ENCODE measurements at places on chromosomes 7 and 10.

- no peak for DNase-seq
These were observed 60.7 kb downstream of the CD36 start for GRCh38 chr7:80699045-80699638.

GRCh38 chr7:150397346-150398107, 18.4 kb downstream of the ZNF775 start:
- DNase-seq, result no peak

DNA sequence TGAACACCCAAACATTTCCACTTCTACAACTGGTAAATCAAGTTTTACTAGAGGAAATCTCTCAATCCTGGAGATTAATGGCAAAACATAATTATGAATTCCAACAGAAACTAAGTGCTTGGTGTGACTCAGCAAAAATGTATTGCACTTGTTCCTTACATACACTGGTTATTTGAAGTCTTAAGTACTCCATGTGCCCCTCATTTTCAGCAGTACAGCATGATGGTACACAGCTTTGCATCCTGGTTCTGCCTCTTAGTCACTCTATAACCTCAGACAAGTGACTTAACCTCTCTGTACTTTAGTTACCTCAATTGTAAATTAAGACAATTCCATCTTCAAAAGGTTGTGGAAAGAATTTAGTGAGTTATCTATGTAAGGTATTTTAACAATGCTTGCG, 12.9 kb downstream of the SLC16A12 start:
- DNase-seq, result no peak

- DNase-seq, result no peak
These were observed 36.8 kb downstream of the LAMB4 start for GRCh38 chr7:108093341-108093740.

DNA sequence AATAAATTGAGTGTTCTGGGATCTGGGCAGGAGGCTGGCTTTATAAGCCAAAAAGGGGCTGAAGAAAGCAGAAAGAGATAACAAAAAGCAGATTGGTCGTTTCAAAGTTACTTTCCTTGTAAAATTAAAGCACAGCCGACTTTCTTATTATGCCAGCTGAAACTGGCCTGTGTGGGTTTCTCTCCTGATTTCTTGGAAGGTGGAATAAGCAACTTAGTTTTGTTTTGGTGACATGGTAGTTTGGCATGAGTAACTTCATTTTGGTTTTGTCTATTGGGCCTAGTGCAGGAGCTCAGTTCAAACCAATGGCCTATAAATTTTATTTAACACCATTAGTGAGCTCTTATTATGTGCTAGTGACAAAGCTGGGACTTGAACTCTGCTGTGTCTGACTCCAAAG, 13.2 kb upstream of the DNAJC12 start:
- no peak for DNase-seq

- no peak for DNase-seq
These were observed 100.5 kb downstream of the CREB5 start for GRCh38 chr7:28512668-28513440.

DNA sequence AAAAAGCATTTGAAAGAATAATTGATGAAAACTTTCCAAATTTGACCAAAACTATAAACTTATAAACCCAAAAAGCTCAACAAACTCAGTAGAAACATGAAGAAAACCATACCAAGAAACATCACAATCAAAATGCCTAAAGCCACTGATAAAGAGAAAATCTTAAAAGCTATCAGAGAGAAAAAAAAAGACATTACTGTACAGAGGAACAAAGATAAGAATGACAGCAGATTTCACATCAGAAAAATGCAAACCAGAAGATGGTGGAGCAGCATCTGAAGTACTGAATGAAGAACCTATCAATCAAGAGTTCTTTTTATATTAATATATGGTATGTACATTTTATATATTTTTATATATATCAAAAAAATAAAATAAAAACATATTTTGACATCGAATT, 2.4 kb upstream of the GPAM start:
- DNase-seq, result no peak

DNA sequence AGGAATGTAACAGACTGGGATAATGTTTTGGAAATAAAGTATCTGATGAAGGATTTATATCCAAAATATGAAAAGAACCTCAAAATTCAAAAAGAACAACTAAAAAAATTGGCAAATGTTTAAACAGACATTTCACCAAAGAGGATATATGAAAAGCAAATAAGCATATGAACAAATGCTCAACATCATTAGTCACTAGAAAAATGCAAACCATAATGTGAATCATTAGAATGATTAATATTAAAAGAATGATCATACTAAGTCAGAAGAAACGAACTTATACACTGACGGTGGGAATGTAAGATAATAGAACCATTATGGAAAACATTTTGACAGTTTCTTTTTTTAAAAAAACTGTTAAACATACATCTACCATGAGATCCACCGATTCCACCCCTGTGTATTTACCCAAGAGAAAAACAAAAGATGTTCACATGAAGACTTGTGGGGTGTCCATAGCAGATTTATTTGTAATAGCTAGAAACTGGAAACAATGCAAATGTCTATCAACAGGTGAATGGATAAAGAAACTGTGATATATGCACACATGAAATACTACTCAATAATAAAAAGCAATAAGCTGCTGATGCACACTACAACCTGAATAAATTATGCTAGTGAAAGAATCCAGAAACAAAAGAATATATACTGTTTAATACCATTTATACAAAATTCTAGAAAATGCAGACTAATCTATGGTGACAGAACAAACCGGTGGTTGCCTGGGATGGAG, 35.7 kb downstream of the PRKG1 start:
- DNase-seq, result no peak

GRCh38 chr10:123783296-123783695, 108.3 kb downstream of the CPXM2 start:
- DNase-seq, result peak; percentile 16

- no peak for DNase-seq
These were observed 151.3 kb upstream of the FZD1 start for GRCh38 chr7:91112902-91113341.

DNA sequence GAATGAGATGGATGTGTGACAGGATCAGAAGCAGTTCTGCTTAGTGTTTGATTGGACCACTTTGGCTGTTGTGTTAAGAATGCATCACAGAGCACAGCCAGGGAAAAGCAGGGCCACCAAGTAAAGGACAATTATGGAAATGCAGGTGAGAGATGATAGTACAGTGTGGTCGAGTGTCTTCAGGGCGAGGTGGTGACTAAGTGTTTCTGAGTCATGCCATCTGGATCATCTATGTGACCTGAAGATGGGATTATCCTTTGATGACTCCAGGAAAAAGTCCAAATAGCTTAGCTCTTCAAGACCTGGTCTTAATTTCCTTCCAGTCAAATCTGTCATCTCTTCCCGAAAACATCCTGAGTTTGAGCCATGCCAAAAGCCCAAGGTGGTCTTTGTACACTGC, 523.2 kb upstream of the IGFBP3 start:
- DNase-seq, result no peak

DNA sequence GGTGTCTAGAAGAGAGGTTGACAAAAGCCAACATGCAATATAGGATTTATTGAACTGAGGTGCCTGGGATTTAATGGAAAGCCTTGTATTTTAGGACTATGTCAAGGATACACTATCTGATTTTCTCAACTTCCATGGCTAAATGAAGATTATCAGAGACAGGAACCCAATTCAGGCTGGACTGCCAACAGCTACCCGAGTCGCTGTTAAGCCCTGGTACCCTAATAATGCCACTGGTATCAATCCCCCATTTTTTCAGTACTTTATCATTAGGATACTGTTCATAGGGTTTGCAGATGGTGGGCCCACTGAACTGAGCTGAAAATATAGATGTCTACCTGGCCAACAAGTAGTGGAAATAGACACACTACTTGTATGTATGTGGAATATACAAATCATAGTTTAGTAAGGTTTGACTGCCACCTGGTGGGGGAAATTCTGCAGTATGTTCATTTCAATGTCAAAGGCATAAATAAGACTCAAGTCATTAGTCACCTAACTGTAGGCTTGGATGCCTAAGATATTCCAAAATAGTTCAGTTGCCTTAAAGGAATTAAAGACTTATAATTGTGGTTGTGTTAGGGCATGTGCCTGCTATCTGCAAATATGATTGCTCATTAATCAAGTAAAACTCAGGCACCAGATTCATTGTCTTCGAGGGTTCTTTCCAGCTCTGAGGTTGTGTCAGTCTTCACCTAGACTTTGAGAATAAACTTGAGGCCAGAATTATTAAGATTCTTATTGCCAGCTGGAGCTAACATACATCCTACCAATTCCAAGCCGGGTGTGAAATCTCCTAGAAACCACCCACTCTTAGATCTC, 34.1 kb upstream of the NOBOX start:
- DNase-seq, result no peak

GRCh38 chr10:88682491-88682890, 18.2 kb downstream of the LIPF start:
- no peak for DNase-seq

DNA sequence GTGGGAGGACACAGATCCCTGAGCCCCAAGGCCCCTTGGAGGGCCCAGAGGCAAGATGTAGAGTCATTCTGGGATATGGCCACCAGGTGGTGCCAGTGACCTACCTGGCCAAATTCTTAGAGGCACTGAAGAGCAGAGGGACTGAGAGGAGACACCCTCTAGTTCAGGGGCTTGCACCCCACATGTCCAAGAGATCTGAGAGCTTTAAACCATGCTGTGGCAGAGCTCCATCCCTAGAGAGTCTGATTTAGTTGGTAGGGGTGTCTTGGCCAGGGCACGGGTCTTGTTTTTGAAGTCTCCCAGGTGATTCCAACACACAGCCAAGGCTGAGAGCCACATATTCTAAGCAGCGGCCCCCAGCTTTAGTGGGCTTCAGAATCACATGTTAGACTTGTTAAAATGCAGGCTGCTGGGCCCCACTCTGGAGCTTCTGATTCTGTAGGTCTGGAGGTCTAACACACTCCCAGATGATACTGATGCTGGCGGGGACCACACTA, 52.5 kb downstream of the PRF1 start:
- DNase-seq, result peak; percentile 71

GRCh38 chr10:35890676-35891495, 248.8 kb upstream of the FZD8 start:
- no peak for DNase-seq

- peak; percentile 95 for DNase-seq
These were observed 118.2 kb downstream of the CUX1 start for GRCh38 chr7:101935521-101936141.

- DNase-seq, result no peak
These were observed 20.6 kb upstream of the WASL start for GRCh38 chr7:123769371-123769770.

GRCh38 chr10:21078410-21079329, 181.6 kb upstream of the NEBL start:
- DNase-seq, result peak; percentile 62

GRCh38 chr7:74507538-74508319, 54.0 kb downstream of the GTF2IRD1 start:
- no peak for DNase-seq

- peak; percentile 90 for DNase-seq
These were observed 15.1 kb downstream of the PSAP start for GRCh38 chr10:71835671-71836595.

GRCh38 chr10:127168261-127168660, 28.1 kb downstream of the INSYN2A start:
- no peak for DNase-seq

DNA sequence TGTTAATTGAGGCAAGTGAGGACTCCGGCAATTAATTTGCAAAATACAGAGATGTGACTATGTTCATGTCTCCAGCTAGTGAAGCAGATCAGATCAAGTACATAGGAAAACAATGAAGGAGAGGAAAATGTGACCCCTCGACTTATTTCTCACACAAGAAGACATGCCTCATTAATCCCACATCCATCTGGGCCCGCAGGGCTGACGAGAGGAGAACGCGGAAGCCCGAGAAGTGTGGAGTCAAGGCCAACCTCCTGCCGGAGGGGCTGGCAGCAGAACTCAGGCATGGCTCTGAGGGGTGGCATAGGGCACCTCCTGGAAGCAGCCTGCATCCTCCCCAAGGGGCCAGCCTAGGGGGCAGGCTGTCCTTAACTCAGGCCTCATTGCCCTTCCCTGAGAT, 54.4 kb downstream of the ZNF503 start:
- no peak for DNase-seq

- DNase-seq, result no peak
These were observed 20.1 kb downstream of the PILRA start for GRCh38 chr7:100393233-100393905.

GRCh38 chr10:93951905-93952304, 41.8 kb upstream of the PLCE1 start:
- no peak for DNase-seq

GRCh38 chr10:76356557-76356956, 925.1 kb downstream of the LRMDA start:
- DNase-seq, result no peak

DNA sequence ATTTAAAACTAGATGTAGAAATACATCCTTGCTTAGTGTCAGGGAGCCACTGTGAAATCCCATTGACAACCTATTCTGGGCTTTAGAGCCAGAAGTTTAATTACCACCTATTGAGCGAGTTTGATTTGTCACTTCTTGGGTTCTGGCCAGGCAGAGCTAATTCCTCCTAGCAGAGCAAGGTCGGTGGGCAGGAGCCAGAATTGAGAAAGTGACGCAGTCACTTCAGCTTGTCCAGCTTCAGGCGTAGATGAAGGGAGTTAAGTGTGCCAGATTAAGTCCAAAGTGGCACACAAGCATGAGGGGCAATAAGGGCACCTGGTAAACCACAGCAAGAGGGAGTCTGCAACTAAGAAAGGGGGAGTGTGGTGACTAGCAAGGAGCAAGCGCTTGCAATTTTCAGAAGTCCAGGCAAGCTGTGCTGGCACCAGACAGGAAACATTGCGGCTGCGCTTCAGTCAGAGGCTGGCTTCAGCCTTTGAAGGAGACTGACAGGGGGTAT, 119.4 kb downstream of the ST7 start:
- DNase-seq, result peak; percentile 65

DNA sequence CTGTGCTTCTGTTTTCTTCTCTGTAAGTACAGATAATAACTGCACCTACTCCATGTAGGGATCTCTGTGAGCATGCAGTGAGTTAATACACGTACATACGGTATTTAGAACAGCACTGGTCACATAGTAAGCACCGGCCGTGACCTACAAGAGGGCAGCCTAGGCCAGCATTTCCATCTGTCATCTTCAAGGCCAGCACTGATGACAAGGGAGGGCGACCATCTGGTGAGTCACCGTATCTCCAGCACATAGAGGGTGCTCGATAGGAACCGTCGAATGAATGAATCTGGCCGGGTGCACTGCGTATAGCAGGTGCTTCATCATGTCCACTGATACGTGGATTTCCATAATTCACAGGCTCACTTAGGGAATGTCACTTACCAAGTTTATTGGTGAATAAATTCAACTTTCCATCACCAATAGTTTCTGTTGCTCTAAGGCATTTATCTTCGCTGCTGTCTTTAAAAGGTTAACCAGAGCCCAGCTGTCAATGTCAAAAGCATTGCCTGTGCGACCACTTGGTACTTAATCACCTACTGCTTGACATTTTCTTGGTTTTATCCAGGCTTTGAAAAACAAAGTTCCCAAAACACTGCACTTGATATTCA, 8.3 kb downstream of the NOD1 start:
- DNase-seq, result peak; percentile 24

- peak; percentile 30 for DNase-seq
These were observed 485.7 kb downstream of the PTPRN2 start for GRCh38 chr7:158101821-158102450.

- no peak for DNase-seq
These were observed 31.3 kb downstream of the AGAP3 start for GRCh38 chr7:151117565-151117964.

GRCh38 chr10:93991596-93992284, 2.0 kb upstream of the PLCE1 start:
- no peak for DNase-seq

- DNase-seq, result no peak
These were observed 51.4 kb downstream of the ATOH7 start for GRCh38 chr10:68180490-68180889.
